Activated CD4-positive, alpha-beta T cell treated with anti-CD3 and anti-CD28 coated beads for 1 hour (primary cell): ENCODE measurements at places on chromosomes 3 and 15.

DNA sequence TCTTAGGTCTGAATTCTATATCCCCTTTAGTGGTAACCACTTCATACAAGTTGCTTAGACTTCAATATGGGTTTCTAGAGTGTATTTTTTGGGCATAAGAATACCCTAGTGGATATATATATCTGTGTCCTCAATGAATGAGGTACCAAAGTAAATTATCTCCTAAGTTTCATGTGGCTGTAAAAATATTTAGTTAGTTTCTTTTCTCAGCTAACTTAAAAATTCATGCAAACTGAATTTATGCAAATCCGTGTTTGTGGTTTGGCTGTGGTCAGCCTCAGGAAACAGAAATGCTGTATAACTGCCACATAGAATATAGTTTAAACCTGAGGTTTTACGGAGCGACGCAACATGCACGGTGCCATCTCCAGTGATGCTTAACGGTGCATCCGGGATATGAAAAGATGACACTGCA, 80.3 kb downstream of the PEX5L start:
- DNase-seq = no peak

DNA sequence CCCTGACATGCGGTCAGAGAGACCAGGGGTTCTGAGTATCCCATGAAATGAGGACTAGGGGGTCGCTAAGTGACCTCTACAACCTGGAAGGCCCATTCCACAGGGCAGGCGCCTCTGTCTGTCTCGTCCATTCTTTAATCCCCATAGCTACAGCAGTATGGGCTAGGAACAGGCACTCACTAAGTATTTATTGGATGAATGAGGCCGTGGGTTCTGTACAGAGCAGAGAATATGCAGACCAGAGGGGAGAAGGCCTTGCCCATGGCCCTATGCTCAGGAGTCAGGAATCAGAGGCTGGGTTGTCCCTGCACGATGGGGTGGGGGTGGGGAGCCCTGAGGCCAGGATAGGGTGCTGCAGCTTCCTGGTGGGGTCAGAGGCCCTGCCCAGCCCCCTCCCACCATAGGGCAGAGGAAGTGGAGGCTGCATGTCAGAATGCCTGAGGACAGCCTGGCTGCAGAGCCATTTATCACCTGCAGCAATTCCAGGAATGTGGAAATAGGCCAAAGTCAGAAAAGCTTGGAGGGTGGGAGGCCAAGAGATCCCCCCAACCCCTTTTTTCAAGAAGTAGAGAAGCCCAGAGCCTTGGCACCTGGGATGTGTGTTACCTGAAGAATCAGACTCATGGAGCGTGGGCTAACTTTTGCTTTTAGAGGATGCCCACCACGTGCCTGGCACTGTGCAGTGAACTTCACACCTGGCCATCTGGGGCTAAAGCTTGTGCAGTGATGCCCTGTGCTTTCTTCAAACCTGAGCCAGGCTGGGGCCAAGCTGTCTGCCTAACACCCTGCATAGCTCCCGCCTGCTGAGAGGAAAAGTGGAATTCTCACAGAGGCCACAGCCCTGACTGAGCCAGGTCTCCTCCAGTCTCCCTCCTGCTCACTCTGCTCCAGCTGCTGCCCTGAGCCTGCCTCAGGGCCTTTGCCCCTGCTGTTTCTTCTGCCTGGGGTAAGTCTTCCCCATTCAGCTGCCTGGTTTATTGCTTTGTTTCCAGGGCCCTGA, 109.4 kb downstream of the WNT7A start:
- DNase-seq = no peak

GRCh38 chr3:41126961-41127360, 72.3 kb upstream of the CTNNB1 start:
- no peak for DNase-seq

DNA sequence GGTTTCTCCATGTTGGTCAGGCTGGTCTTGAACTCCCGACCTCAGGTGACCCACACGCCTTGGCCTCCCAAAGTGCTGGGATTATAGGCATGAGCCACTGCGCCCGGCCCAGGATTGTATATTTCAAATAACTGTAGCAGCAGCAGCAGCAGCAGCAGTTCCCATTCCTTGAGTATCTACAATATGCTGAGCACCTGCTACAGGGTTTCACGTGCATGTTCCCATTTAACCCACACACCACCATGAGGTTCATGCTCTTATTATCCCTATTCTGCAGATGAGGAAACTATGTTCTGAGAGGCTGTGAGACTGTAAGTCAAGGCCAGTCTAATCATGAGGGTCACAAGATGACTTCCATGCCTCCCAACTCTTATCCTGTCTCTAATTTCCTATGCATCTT, 30.9 kb upstream of the FOXP1 start:
- DNase-seq = no peak

- DNase-seq = no peak
These were observed 53.7 kb downstream of the TGFBR2 start for GRCh38 chr3:30660136-30660535.
